Putamen (tissue), 1 donor: ENCODE measurements at places on chromosomes 13 and 19.
A peak's percentile ranks its signal among the peaks of the same experiment; 100 is the strongest.

DNA sequence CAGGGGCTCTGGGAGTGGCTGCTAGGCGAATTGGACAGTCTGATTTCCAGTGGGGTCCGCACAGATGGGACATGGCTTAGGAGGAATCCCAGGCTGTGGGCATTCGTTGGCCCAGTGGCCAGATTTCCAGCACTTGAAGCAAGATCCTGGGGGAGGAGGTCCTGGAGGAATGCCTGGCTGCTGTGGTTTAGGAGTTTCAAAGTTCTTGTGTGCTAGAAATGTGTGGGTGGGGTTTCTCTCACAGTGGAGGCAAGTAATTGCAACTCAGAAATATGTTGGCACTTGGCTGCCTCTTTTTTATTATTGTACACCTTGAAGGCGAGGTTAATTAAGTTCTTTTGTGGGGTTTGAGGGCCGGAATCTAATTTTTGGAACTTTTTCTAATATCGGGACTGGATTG is 17.1 kb downstream of the IGFL3 start:
- no peak for DNase-seq

DNA sequence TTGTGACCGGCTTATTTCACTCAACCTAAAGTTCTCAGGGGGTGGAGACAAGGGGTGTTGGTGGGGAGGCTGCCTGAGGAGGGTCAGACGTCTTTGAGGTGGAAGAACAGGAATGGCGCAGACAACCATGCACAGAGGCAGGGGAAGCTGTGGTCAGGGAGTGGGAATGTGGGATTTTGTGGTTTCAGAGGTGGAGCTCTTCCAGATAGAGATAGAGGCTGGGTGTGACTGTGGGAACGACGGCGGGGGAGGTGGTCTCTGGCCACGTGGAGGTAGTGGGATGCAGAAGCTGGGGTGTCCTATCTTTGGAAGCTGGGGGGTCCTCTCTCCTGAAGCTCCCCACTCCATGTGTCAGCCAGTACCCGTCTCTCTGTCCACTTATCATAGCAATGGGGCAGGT is 7.8 kb upstream of the KLK14 start:
- DNase-seq, result no peak

GRCh38 chr13:99367106-99367616 is 60.0 kb upstream of the GPR183 start:
- DNase-seq, result no peak

DNA sequence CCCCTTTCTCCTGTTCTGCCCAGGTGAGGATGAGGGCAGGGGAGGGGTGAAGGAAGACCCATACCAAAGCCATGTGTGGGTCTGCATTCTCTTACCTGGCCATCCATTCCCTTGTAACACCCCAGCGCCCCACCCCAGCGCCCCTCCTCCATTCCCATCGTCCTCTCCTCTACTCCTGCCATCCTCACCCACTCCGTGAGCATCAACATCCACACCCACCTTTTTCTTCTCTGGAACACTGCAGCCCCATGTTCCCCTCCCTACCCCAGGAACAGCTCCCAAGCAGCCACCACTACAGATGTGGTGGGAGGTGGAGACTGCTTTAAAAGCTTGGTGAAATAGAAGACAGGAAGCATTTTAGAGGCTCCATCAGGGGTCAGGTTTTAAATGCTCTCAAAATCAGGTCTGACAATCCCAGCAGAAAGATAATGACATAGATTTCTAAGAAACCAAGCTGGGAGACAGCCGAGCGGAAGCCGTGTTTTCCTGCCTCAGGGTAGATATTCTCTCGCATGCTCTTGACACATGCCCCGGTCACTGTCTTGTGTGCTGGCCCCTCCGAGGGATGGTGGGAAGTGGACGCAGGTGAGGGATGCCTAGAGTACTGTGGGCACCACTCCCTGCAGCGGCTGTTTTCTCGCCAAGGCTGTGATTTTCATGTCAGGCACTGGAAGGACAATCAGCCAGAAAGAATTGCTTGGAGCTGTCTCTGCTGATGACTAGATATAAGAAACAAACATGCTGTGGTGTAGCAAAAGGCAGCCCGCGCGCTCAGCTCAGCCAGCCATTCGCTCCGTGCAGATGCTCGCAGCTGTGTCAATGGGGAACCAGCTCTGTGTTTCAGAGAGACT is 9.8 kb downstream of the MEDAG start:
- no peak for DNase-seq

DNA sequence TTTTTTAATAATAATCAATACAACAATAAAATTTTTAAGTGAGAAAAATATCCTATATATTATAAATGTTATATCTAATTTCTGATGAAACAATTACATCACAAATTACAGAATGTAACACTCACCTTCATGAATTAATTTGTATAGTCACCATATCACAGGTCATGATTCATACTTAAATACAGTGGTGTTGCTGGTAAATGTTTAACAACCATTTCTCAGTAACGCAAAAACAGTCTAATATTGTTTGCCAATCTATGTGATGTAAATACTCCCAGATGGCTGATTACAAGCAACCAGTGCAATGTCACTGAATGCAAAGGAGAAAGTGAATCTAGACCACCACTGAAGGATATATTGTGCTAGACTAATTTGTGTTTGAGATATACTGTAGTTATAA is 97.5 kb downstream of the DIAPH3 start:
- DNase-seq, result no peak

GRCh38 chr13:20400774-20401173 is 124.9 kb downstream of the CRYL1 start:
- no peak for DNase-seq

DNA sequence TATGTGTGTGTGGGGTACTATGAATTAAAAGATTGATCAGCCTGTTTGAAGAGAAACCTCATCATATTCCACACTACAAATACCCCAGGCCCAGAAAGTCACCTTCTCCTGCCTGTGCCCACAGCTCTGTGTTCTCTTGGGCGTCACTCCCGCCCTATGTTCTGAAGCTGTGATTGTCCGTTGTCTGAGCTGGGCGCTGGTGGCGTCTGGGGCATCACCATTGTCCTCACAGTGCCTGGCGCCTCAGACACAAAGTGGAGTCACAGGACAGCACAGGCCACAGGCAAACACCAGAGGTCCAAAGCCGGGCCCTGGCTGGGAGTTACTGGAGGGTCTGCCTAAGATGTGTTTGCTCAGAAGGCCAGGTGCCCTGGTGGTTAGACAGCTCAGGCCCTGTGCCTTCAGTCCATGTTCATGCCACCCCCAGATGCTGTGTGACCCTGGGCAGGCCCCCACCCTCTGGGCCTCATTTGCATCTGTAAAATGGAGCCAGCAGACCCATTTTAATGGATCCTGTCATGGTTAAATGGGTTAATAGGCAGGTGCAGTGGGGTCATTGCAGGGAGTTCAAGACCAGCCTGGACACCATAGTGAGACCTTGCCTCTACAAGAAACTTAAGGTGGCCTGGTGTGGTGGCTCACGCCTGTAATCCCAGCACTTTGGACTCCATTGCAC is 34.5 kb downstream of the DNM2 start:
- peak; percentile 92 for DNase-seq

GRCh38 chr13:73816702-73817101 is 317.5 kb downstream of the KLF12 start:
- no peak for DNase-seq

DNA sequence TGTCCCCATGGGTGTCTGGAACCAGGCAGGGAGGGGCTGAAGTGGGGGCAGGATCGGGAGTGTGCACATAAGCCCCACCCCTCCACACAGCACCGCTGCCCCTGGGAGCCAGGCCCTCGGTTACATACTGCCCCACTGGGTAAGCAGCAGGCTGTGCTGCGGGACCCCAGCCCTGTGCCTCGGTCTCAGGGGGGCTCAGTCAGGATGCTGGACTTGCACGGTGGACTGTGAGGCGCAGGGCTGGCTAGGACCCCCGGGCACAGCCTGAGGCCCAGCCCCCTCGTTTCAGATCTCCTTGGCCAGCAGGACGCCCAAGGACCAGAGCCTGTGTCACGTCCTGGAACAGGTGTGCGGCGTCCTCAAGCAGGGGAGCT is 16.3 kb downstream of the MPND start:
- no peak for DNase-seq

DNA sequence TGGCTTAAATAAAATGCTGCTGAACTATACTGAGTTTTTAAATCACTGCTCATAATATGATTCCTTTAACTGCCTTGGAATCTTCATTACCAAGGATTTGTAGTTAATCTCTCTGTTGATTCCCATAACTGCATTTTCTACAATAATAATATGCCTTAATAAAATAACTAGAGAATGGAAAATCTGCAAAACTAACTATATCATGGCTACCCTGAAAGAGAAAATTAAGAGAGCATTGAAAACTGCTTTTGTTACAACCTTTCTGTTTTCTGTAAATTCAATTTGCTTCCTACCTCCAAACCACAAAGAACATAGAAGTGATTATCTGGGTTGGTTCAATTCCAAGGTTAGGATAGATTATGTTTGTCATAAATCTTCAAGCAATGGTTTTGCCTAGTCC is 202.8 kb upstream of the ATXN8OS start:
- no peak for DNase-seq

- no peak for DNase-seq
Measured at GRCh38 chr19:29506619-29506911, 19.2 kb upstream of the VSTM2B start.
